ENCODE measurements at places on chromosomes 2 and 18.

DNA sequence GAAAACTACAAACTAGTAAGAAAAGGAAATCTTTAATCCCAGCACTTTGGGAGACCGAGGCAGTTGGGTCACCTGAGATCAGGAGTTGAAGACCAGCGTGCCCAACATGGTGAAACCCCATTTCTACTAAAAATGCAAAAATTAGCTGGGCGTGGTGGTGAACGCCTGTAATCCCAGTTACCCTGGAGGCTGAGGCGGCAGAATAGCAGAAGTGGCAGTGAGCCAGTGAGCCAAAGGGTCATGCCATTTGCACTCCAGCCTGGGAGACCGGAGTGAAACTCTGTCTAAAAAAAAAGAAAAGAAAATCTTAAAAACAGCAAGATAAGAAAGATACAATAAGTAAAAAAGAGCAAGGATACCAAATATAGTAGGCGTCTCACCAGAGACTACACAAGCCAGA is 502.9 kb upstream of the ID2 start:
- DNase-seq, result no peak

DNA sequence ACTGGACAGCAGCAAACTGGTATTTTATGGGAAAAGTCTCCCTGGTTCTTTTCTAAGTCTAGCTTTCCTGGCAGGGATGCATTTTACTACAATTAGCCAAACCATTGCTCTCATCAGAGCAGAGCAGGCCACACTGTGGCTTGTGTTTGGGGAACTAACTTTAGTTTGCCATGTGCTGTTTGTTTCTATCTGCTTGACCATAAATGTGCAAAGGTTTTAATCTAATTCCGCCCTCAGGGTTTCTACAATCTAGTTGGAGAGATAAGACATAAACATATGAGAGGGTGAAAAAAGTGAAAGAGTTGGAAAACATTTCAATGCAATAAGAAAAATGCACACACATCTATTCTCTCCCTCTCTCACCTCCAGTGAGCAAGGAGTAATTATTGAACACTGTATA is 86.9 kb upstream of the MAPK4 start:
- DNase-seq, result no peak

GRCh38 chr18:21599585-21600525 is 649 bp downstream of the ESCO1 start:
- no peak for DNase-seq

GRCh38 chr2:5057891-5058351 is 634.3 kb upstream of the SOX11 start:
- no peak for DNase-seq

GRCh38 chr2:188506843-188507242 is 215.2 kb downstream of the GULP1 start:
- no peak for DNase-seq

DNA sequence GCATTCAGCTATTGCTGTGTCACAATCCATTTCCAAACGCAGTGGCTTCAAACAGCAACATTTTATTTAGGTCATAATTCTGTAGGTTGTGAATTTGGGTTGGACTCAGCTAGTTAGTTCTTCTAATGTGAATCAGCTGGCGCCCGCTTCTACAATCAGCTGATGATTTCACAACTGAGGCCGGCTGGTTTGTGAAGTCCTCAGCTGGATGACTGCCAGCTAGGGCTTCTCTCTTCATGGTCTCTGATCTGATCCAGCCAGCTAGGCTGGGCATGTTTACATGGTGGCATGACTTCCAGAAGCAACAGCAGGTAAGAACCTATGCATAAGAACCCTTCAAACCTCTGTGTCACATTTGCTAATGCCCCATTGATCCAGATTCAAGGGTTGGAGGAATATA is 172.0 kb downstream of the SLC4A10 start:
- no peak for DNase-seq

DNA sequence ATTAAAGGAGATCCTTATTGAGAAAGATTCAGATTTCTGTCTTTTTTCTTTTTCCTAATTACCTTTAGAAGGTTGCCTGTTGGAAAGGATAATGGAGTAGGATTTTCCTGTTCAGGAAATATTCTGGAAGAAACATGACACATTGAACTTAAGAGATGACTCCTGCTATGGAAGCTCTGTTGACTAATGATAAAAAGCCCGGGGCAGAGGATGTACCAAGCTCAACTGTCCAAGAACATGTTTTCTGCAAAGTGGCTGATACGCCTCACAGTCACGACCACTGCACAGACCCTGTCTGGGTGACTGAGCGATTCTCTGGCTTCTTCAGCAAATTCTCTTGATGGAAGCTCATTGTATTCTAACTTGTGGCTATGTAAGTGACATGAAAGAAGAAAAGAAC is 86.2 kb upstream of the THOC1 start:
- no peak for DNase-seq

- no peak for DNase-seq
Observed at GRCh38 chr2:200869014-200869413, 4.6 kb upstream of the CLK1 start.

GRCh38 chr2:208542465-208543041 is 136.0 kb downstream of the PTH2R start:
- no peak for DNase-seq

DNA sequence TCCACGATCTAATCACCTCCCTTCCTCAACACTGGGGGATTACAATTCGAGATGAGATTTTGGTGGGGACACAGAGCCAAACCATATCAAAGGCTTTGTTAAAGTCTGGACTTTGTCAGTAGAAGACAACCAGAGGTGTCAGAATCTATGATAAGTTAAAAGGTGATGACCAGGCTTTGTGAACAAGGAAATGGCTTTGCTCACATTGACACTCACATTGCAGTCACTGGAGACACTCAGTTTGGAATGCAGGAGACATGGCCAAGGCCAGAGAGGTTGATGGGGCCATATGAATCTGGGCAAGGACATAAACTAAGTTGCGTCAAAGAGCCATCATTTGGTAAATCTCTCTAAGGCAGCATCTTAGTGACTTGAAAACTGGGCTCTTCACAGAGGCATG is 678.2 kb upstream of the FSHR start:
- DNase-seq, result no peak

GRCh38 chr2:96431319-96431718 is 73.8 kb downstream of the NEURL3 start:
- no peak for DNase-seq

GRCh38 chr18:22344445-22344844 is 73.3 kb downstream of the CTAGE1 start:
- no peak for DNase-seq

- no peak for DNase-seq
Observed at GRCh38 chr18:7730682-7731081, 163.6 kb downstream of the PTPRM start.
